ENCODE measurements at places on chromosomes 3 and 15.

DNA sequence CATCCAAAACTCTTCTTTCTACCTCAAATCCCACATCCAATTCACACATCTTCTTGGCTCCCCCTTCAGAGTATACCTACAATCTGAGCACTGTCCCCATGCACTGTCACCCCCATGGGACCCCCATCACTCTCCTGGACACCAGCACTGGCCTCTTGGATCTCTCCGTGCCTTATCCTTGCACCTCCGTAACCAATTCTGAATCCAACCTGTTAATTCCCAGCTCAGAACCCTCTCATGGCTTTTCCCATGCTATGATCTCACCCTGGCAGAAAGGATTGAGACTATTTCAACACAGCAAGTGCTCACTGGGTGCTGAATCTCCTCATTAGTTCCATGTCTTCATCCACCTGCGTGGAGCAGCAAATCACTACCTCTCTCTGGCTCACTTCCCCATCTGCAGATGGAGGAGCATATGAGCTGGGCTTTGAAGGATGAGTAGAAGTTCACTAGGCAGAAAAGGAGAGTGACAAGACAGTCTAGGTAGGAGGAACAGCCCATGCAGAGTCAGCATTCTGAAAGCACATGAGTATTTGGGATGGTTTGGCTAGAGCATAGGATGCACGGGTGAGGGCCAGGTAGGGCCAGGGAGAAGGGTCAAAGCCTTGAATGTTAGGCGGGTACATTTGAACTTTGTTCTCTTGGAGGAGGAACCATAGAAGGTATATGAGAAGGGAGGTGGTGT lies 48.7 kb downstream of the SLC6A6 start:
- no peak for DNase-seq

GRCh38 chr3:102053375-102053989 lies 204.2 kb downstream of the NFKBIZ start:
- DNase-seq = peak; percentile 68

- DNase-seq = no peak
These were observed 209.9 kb upstream of the SLC2A2 start for GRCh38 chr3:171236265-171237008.

DNA sequence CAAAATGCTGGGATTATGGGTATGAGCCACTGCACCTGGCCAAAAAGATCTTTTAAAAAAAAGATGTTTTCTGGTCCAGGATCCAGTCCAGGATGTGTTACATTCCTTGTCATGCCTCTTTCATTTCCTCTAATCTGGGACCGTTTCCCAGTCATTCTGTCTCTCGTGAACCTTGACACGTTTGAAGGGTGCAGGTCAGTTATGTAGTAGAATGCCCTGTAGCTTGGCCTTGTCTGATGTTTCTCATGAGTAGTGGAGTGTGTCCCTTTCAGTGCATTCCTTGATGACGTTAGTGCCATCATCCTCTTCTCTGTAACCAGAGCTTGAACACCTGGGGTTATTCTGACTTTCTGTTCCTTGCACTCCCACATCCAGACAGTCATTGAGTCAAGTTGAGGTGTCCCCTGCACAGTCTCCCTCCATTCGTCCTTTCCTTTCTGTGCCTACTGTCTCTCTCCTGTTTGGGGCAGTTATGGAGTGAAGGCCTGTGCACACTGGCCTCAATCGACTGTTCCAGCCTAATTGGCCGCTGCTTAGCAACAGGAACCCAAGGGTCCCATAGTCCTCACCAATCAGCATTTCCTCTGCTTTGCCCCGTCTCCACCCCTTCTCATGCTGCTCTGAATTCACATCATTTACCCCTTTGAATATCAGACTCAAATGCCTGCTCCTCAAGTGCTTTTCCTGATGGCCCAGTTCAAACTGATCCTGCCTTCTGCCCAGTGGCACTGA lies 5.5 kb downstream of the FAM81A start:
- no peak for DNase-seq

DNA sequence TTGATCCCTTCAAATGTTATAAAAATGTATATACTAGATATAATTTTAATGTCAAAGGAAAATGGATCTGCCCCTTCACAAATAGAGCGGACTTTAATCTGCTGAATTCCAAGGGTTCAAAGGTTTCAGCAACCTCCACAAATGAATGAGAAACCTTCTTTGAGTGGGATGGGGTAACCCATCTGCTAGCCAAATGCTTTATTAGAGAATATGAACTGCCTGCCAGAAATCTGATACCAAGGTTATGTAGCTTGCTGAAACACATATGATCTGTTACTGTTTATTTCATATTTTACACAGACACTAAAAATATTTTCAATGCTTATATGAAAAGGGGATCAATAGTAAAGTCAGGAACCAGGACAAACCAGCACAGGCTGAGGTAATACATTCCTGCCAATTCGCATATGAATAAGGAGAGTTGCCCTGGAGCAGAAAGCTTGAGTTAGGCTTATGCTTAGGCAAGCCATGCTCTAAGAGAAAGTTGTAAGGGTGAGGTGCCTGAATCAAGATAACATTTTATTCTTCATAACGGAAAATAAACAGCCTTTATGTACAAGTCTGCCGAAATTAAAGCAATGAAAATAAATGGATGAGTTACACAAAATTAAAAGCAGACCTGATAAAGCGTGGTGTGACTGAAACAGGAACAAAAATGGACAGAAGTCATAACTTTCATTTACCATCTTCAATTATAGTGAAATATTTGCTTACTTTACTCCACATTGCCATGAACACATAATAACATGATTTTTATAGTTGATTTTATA lies 26.5 kb downstream of the PLOD2 start:
- DNase-seq = peak; percentile 49

DNA sequence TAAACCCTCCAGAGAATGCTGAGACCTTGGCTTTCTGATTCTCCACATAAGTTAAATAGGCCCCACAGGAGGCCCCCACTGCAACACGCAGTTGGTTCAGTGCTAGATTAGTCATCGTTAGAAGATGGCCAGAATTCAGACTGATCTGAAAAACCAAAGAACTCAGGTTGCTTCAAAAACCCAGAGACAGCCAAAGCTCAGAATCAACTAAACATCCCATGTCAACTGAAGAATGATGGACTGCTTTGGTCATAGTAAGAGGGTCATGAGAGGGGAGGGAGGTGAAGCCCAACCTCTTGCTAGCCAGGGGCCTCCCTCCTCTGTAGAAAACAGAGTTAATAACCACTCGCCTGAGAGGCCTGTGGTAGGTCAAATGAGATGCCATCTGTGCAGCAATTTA lies 93.1 kb downstream of the AKAP13 start:
- peak; percentile 34 for DNase-seq

GRCh38 chr15:70528816-70529215 lies 234.5 kb downstream of the UACA start:
- no peak for DNase-seq

DNA sequence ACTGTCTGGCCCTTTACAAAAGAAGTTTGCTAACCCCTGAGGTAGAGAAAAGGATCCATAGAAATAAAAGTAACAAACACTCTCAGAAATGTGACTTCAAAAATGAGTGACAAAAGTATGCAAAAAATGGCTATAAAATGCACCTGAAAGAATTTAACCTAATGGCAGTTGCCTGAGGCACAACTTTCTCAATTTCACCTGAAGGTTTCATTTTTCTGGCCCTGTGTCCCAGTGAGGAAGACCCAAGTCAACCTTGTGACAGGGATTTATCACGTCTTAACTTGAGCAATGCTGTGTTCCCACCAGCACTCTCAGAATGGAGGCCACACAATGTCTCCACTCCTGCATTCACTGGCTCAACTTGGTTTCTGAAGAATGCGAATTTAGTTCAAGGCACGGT lies 83.0 kb downstream of the FHIT start:
- no peak for DNase-seq

DNA sequence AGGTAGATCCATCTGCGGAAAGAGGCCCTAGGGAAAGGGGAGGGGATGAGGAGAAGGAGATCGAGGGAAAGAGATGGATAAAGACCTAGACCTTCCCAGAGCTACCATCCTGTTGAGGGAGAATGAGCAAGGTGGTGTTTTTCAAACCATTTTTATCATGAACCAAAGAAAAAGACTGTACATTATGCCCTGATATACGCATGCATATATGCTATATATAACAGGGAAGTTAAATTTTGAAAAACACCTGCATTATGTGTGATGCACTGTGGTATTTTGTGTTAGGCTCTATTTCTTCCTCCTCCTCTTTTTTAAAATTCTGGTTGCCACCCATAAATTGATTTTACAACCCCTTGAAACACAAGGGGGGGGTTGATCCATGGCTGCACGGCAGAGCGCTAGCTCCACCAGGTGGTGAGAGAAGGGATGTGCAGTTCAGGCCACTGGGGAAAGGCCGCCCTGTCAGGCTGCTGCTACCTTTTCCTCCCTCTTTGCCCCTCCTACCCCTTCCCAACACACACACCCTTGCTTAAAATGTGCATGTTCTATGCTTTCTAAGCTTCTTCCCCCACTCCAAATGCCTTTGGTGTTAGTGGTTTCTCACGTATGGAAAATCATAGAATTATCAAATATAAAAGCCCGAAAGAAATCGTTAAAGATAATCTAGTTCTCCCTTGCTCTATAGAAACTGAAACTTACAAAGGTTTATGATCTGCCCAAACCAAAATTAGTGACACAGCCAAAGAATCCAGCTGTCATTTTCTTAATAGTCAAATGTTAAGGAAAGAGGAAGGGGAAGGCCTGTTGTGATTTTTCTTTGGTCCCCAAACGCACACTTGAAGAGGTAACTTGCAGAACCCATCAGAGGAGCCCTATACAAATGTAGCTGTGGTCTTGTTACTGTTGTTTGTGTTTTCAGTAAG lies 262.0 kb upstream of the UMPS start:
- peak; percentile 15 for DNase-seq

DNA sequence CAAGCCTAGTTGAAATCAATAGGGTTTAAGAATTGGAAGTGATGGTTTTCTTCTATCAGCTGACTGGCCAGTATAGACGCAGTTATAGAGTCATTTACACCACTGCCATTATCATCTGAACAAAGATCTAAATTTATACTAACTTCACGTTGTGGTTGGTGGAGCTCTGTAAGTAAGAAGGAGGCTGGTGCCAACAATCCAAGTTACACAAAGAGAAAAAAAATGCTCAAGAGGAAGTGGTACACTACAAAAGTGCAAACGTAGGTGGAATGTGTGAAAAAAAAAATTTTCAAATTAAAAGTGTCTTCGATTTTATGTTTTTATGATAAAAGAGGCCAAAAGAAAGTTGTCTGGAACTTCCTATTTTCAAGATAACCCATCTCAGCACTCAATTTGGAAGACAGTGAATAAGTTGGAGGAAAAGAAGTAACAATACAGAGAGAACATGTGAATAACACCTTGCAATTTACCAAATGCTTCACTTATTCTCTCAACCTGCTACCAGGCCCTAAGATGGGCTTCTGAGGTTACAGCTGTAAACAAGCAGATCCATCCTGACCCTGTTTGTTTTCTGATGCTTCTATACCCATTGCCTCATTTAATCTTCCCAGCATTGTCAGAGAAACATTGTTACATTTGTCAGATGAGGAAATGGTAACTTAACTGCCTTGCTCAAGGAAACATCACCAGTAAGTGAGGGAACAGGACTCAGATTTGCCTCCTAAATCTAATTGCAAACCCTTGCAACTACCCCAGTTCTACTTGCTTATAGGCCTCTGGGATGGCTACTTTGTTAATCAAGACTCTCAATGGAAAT lies 12.0 kb upstream of the TASOR start:
- no peak for DNase-seq

- no peak for DNase-seq
These were observed 21.4 kb downstream of the CCR1 start for GRCh38 chr3:46186471-46187340.

GRCh38 chr15:40340740-40341400 lies at the start of gene CCDC9B:
CCDC9B (minus strand) TSS chr15:40340939; CDS start chr15:40340819, 120 bp downstream.
- peak; percentile 77 for DNase-seq

DNA sequence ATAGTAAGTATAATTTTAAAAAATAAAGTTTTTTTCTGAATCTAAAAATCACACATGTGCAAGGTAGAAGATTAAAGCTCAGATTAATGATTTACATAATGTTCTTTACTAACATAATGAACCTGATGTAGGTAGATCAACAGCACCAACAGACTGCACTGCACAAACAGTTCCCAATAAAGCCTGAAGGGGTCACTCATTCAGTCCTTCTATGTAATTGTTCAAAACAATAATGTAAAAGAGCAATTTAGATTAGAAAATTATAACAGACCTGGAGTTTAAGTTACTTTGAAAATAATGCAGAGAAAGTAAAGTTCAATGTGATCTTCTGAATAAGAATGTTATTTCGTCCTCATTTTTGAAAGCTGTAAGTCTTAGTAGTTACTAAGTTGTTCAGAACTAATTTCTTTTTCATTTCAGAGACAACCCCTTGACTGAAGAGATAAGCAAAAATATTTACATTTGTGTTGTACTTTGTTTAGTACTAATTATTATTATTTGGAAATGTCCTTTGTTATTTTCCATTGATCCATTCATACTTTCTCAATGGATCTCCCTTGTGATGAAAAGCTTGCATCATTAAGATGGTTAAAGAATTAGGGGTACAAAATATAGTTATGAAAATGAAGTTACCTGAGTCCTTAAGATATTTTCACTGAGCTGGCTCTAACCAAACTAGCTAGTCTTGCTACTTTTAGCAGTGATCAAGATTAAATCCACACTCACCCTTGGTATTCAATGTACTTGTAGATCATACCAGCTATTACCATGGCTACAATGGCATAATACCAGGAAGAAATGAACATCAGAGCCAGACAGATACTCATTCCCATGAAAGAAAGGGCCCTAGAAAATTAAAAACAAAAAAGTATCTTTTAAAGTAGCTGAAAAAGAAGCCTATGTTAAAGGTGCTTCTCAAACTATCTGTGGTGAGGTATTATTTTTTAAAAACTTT lies 16.8 kb downstream of the EMC4 start:
- peak; percentile 25 for DNase-seq

GRCh38 chr3:17025594-17026139 lies 140.9 kb downstream of the PLCL2 start:
- no peak for DNase-seq

DNA sequence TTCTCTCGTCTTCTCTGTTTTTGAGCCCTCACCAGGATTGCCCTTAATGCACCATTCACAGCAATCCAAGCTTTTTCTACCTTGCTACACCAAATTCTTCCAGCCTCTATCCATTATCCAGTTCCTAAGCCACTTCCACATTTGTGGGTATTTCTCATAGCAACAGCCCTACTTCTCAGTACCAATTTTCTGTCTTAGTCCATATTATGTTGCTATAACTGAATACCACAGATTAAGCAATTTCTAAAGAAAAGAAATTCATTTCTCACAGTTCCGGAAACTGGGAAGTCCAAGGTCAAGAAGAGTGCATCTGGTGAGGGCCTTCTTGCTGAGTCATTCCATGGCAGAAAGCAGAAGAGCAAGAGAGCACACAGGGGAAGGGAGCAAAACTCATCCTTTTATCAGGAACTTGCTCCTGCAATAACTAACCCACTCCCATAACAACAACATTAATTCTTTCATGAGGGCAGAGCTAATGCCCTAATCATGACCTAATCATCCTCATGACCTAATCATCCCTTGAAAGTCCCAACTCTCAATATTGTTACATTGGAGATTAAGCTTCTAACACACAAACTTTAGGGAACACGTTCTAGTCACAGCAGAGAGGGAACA lies 9.7 kb upstream of the EIF1B start:
- peak; percentile 89 for DNase-seq
